ENCODE measurements at places on chromosomes 11 and 22.
A peak's percentile ranks its signal among the peaks of the same experiment; 100 is the strongest.

DNA sequence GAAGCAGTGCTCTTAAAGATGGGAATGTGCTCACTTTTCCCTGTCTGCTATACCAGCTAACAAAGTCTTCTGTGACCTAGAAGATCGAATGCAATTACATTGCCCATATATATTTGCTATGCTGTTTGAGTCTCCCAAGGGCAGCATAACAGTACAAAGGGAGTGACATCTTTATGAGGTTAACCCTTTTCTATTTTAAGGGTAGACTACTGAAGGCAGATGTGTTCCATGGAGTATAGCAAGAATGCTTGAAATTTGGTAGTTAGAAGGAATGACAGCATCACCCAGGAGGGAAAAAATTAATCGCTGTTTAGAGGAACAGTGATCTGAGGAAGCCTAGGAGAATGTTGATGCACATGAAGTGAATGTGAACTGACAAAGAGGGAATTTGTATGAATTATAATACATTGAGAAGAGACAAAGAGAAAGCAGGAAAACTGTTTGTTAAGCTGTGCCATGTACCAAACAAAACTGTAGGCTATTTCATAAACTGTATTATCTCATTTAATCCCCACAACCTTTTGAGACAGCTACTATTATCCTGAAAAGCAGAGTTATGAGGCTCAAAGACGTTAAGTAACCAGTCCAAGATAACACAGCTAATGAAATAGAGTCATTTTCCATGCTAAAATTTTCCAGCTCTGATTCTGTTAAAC is 13.0 kb downstream of the MAML2 start:
- DNase-seq = no peak

- DNase-seq = no peak
These were observed 33.4 kb downstream of the GDPD5 start for GRCh38 chr11:75492181-75492820.

DNA sequence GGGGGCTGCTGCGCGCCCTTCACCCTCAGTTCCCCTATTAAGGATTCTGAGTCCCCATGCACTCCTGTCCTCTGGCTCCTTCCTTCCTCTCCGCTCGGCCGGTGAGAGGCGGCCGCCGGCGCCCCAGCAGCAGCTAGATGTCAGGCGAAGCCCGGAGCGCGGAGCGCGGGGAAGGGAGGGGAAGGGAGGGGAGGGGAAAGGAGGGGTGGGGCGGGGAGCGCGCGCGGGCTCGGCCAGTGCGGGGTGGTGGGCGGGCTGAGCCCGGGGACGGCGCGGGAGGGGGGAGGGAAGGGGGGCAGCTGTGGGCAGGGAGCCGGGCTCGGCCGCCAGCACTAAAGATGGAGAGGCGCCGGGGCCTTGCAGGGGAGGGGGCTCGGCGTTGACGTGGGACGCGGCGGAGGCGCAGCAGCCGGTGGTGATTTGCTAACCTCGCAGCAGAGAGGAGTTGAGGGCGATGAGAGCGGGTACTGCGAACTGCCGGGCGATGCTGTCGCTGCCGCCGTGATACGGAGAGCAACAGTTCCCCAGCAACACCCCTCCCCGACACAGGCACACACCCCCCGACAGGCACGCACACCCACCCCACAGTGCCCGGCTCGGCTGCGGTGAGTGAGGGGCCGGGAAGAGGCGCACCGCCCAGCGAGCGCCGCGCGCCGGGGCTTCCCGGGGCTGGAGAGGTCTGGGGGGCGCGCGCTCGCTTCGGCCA is at the start of gene ZBTB16:
ZBTB16 (plus strand) TSS at position 434 of the 706 bp plus-strand sequence. CDS start 3,590 bp downstream, outside the sequence.
- DNase-seq = peak; percentile 5

GRCh38 chr11:79371152-79371551 is 69.7 kb downstream of the TENM4 start:
- DNase-seq = no peak

DNA sequence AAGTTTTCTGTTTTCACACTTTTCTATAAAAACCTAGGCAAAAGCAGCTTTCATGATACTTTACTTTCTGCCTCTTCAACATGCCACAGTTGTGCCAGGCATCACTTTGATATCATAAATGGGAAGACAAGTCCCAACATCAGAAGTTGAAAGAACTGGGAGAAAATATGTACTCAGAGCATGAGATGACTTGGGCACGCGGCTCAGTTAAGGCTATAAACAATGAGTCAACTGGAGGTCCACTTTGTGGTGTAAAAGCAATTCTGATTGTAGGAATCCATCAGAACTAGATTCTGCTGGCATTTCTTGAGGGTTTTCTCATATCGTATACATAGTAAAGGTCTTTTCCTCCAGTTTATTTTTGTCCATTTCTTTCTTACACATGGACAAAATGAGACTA is 109.7 kb upstream of the USP47 start:
- no peak for DNase-seq

- DNase-seq = peak; percentile 23
These were observed 347.8 kb upstream of the PLET1 start for GRCh38 chr11:112608509-112608908.

DNA sequence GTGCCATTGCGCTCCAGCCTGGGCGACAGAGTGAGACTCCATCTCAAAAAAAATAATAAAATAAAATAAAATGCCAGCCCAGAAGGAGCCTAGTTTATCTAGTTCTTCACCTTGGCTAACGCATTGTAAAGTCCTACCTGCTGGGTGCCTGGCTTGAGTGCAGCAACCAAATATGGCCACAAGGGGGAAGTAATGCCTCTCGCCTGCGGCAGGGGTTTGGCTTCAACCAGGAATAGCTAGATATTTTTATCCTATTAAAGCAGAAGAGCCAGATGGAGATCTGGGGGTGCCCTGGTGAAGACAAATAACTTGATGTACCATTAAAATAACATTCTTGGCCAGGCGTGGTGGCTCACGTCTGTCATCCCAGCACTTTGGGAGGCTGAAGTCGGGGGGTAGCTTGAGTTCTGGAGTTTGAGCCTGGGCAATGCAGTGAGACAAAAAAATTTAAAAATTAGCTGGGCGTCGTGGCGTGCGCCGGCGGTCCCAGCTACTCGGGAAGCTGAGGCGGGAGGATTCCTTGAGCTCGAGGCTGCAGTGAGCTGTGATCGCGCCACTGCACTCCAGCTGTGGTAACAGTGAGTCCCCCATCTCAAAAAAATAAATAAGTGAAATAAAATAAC is 20.6 kb upstream of the PLEKHB1 start:
- DNase-seq = peak; percentile 41

GRCh38 chr22:23842599-23842998 is 3.8 kb upstream of the DERL3 start:
- no peak for DNase-seq

- peak; percentile 22 for DNase-seq
These were observed 288.8 kb downstream of the CASP12 start for GRCh38 chr11:104609311-104610085.

- no peak for DNase-seq
These were observed 896.7 kb upstream of the ANO3 start for GRCh38 chr11:25435197-25435596.

GRCh38 chr11:88489030-88489429 is 151.5 kb upstream of the CTSC start:
- DNase-seq = no peak

DNA sequence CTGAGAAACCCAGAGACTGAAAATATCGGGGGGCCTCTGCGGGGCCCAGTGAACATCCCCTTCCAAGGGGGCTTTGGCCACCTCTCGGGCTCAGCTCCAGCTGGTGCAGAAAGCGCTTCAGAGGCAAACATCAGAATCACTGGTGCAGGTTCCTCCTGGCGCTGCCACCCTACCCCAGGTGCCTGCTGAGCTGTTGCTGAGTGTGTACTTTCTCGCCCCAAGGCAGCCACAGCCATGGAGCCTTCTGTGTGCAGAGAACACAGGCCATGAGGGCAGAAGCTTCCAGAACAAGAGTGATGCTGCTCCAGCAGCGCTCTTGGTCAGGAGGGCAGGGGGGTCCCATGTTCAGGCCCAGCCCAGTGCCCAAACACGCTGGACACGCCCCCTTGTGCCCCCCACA is 6.3 kb downstream of the DRD4 start:
- DNase-seq = no peak

DNA sequence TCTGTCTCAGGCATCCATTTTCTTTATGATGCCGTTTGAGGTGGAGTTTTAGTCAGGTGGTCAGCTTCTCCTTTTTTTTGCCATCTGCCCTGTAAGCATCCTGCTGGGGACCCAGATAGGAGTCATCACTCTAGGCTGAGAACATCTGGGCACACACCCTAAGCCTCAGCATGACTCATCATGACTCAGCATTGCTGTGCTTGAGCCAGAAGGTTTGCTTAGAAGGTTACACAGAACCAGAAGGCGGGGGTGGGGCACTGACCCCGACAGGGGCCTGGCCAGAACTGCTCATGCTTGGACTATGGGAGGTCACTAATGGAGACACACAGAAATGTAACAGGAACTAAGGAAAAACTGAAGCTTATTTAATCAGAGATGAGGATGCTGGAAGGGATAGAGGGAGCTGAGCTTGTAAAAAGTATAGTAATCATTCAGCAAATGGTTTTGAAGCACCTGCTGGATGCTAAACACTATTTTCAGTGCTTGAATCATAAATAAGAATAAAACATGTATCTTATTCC is 10.9 kb upstream of the HBE1 start:
- DNase-seq = peak; percentile 33

- DNase-seq = no peak
These were observed 1.3 kb upstream of the UCP2 start for GRCh38 chr11:73983741-73984538.

GRCh38 chr11:1077417-1078119 is 2.9 kb downstream of the MUC2 start:
- DNase-seq = no peak

DNA sequence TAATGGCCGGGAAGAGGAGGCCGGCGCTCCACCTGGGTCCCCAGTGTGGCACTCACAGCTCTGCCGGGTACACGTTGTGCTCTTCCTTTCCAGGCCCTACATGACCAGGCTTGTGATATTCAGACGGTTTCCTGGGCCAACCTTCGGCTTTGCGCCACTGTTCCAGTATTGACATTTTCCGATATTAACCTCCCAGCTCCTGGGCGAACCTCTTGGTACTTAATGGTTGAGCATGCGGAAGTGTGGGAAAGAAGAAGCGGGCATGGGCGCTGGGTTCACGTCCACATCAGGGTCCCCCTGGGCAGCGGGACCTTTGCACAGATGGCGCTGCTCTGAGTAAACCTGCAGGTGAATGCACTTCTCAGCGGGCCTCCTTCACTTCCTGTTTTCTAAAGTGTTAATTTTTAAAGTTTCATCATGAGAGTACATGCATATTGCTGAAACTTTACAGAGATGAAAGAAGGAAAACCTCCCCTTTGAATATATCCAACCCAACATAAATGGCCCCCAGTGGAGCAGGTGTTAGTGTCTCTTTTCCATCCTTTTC is 286.7 kb downstream of the TBC1D22A start:
- DNase-seq = no peak

DNA sequence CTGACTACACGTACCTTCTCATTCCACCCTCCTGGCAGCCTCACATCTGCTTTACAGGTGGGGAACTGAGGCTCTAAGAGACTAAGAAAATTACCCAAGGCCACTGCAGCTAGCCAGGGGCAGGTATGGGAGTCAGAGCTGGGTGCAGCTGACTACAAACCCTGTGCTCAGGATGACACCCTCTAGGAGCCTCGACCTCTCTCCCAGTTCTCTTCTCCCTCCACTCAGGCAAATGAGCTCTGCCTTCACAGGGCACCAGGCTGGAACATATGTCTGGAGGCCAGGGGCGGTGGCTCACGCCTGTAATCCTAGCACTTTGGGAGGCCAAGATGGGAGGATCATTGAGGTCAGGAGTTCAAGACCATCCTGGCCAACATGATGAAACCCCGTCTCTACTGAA is 4.0 kb downstream of the SYT12 start:
- DNase-seq = no peak

DNA sequence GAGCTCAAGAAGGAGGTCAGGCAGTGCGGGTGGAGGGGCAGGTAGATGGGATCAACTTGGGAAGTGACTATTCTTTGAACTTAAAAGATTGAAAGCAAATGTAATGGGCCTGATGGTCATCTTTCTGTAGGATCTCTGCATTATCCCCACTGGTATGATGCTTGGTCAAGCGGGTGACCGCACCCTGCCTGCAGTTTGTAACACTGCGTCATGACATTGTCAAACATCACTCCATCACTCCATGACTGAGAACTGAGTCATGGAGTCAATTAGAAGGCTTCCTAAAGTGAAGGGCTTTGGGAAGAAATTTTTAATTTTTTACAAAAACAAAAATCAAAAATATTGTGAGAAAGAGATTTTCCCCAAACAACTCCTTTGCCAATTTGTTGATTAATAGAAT is 62.4 kb upstream of the BMAL1 start:
- DNase-seq = no peak

DNA sequence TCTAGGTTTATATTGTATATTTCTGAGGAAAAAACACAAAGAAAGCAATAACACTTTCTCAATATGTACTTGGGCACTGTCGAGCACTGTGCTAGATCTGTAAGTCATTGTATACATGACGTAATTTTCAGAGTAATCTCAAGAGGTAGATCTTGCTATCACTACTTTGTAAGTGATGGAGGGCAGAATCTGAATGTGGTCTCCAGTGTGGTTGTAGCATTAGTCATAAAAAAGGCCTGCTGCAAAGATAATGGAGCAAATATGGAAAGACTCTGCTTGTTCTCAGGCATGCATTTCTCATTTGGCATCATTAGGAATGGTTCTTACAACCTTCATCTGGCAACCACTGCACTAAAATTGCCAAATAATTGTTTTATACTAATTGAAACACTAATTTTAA is 419.8 kb upstream of the CCDC179 start:
- no peak for DNase-seq

DNA sequence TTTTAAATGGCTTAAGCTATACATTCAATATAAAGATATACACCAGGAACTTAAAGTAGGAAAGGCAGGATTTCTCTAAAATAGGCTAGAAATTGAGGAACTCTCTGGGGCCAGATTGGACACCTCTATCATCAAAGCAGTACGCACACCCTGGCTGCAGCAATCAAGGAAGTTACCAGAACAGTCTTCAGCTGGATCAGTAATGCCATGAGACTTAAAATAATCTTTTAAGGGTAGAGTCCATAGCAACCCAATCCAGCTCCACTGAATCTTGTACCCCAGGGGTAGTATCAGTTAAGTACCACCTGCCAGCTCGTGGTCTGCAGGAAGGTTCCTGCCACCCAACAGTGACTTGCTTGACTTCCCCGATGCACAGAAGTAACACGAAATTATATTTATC is 3.0 kb downstream of the RDX start:
- DNase-seq = no peak

DNA sequence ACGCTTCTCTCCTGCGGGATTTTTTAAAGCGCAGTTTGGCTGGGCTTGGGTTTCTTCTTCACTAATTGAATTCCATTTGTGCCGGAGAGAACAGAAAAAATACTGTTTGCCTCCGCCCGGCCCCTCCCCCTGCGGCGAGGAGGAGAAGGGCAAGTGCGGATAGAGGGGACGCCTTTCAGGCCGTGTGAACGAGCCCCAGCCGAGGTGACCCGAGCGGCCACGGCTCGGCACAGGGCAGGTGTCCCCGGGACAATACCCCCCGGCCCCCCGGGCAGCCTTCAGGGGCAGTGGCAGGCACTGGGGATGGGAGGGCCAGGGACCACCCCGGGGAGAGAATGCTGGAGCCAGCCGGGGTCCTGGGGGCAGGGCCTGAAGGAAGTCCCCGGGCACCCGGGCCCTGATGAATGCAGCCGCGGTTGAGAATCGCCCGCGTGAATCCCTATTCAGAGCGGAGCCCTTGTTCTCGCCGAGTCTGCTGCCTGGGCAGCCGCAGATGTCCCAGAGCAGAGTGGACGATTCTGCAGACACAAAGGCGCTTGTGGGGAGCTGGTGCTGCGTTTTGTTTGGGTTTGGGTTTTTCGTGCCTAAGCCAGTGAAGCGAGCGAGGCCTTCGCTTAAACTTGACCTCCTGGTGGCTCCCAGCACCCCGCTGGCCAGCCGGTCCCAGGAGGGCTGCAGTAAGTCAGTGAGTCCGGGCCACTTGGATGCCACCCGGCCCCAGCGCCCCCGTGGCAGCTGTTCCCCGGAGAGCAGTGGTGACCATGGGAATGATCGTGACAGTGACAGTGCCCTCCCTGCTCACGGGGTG is 96.0 kb downstream of the WNT7B start:
- DNase-seq = no peak

Data from NCI-H524 treated with DMSO at 0.1 percent for 48 hours (cell line).